GM12892 (cell line): ENCODE measurements at places on chromosomes 6 and 20.

DNA sequence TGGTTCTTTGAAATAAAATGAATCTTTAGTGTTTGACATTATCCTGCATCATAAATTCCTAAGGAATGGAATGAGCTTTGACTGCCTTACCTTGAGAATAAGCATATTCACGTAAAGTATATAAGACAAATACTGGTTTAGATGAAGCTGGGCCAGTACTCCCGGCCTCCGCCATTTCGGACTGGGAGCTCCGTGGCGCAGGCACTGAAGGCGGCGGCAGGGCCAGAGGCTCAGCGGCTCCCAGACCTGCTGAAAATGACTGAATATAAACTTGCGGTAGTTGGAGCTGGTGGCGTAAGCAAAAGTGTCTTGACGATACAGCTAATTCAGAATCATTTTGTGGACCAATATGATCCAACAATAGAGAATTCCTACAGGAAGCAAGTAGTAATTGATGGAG lies 76.2 kb upstream of the FAM83B start:
- DNase-seq: no peak

DNA sequence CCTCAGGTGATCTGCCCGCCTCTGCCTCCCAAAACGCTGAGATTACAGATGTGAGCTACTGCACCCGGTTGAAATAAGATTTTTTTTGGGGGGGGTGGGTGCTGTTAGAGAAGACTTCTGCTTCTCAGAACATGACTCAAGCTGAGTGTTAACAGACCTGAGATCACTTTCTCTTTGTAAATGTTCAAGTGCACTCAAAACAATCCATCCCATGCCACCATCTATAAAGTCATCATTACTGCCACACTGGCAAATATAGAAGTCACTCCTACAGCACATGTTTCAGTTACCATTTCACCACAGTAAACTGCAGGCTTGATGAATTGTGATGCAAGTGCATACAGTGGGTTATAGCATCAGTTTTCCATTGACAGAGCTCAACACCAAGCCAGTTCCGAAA lies 9.0 kb downstream of the VPS16 start:
- no peak for DNase-seq

- DNase-seq: no peak
Observed at GRCh38 chr6:142820338-142821051, 124.5 kb downstream of the HIVEP2 start.

DNA sequence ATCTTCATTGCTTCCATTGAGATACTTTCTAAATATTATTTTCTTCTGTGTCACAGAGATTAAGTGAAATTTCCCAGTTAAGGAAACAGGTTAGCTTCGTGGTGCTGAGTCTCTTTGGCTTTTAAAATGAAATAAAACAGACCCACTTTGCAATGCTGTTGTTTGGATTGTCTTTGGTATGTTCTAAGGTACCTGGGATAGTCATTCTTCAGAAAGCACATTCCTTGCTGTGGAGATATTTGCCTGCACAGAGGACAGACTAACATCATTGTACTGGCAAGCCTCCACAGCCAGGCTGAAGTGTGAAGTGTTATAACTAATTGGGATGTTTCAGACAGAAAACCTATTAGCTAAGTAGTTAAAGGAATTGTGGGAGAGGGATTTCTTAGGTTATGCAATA lies 148.8 kb upstream of the EPHA7 start:
- DNase-seq: no peak

- DNase-seq: no peak
Observed at GRCh38 chr6:129262661-129263060, 379.7 kb downstream of the LAMA2 start.

- DNase-seq: no peak
Observed at GRCh38 chr6:113149511-113149910, 707.6 kb upstream of the MARCKS start.

GRCh38 chr6:3616565-3617176 lies 134.8 kb downstream of the PXDC1 start:
- no peak for DNase-seq

DNA sequence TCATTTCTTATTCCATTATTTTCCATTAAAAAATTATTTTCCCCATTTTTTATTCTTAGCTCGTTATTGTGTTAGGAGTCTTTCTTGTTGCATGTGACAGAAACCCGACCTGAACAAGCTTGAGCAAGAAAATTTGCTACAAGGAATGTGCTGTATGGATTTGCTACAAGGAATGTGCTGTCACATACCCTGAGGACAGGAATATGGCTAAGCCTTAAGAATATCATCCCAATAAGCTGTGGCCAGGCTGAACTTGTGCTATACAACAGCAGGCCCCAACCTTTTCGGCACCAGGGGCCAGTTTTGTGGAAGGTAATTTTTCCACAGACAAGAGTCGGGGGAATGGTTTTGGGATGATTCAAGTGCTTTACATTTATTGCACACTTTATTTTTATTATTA lies 114.0 kb downstream of the TRMT11 start:
- DNase-seq: no peak

DNA sequence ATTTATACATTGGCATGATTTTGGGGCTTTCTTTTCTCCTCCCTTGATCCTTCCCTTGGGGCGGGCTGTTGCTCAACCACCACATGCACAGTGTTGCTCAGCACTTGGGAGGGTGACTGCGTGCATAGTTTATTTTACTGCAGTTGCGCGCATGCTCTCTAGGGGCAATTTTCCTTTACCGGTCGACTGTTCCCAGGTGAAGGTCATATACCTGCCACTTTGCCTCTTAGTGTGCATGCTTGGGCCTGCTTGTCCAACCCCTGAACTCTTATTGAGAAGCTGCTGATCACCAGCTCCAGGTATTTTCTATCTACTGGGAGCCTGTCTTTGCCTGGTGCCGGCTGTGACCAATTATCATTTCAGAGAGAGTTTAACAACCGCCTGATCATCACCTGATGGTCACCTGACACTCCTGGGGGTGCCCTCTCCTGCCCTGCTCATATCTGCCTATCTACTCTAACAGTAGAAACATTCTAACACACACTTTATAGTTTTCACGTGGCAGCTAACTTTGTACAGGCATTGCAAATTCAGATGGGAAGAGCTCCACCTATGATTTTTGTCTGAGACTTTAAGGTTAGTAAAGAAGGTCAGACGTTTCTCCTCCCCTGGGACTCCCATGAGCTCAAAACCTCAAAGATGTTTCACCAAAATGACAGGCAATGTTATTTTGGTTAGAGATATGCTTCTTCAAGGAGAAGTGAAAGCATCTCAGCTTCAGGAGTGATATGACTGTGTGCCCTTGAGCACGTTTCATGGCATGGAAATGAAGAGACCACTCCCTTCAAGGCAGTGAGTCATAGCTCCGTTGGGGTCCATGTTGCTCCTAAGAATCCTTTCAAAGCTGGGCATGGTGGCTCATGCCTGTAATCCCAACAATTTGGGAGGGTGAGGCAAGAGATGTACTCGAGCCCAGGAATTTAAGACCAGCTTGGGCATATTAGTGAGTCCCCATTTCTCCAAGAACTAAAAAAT lies 227.5 kb upstream of the MYLIP start:
- DNase-seq: peak; percentile 31

DNA sequence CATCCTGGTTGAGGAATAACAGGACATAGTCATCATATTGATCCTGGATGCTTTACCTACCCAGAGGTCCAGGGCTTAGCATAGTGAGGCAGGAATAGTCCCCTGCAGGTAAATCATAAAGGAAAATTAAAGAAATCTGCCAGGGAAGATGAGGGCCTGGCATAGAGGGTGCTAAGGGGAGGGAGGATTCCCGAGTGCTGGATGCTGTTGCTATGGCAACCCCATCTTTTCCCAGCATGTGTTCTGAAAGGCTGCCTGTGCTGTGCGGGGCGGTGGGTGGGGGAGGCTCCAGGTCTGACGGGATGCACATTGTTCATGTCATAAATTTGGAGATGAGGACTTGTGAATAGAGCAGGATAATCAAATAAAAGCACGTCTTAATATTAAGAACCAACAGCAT lies 212.6 kb upstream of the PCSK2 start:
- DNase-seq: no peak

DNA sequence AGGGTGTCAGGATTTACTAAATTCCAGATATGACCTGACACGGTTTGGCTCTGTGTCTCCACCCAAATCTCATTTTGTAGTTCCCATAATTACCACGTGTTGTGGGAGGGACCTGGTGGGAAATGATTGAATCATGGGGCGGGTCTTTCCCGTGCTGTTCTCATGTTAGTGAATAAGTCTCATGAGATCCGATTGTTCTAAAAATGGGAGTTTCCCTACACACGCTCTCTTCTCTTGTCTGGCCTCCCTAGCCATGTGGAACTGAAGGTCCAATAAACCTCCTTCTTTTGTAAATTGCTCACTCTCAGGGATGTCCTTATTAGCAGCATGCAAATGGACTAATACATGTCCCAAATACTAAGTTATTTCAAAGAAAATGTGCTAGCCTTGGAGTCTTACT lies 121.1 kb downstream of the CENPW start:
- no peak for DNase-seq

DNA sequence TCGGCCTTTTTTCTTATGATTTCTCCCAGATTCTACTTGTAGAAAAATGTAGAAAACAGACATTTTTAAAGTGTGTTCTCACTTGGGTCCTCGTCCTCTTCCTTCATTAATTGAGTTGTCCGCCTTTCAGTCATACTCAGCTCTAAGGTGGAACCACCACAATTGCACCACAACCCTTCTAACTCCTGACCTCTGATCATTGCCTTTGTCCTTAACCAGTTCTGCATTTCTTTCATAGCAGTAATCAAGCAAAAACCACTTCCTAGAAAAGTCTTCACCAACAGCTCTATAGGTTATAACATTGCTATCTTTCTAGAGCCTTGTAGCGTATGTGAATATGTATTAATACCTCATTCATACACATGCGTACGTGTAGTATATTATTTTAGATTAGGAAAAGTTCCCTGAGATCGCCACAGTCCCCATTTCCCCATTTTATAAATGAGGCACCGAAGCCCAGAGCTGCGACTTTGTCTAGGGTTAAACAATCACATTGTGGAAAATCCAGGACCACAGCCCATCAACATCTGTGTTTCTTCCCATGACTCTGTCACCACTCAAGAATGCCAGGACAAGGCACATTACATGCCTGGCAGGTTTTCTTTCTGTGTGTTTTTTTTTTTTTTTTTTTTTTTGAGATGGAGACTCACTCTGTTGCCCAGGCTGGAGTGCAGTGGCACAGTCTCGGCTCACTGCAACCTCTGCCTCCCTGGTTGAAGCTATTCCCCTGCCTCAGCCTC lies 175.5 kb downstream of the BTBD3 start:
- no peak for DNase-seq

GRCh38 chr6:27568226-27568897 lies 95.5 kb upstream of the ZNF184 start:
- DNase-seq: no peak

- no peak for DNase-seq
Observed at GRCh38 chr20:61297986-61298385, 45.9 kb downstream of the CDH4 start.

DNA sequence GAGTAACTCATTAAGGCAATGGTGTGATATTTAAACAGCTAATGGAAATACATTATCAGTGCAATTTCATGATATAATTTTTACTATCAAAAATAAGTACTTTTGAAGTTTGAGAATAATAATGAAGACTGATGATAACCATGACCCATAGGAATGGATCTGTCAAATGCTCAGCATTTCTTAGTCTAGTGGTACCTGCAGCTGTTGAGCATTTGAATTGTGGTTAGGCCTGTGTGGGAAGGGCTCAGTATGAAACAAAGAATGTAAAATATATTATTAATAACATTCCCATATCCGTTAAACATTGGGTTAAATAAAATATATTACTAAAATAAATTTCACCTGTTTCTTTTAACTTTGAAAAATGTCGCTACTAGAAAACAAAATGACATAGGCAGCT lies 173.0 kb downstream of the PHF3 start:
- DNase-seq: no peak

DNA sequence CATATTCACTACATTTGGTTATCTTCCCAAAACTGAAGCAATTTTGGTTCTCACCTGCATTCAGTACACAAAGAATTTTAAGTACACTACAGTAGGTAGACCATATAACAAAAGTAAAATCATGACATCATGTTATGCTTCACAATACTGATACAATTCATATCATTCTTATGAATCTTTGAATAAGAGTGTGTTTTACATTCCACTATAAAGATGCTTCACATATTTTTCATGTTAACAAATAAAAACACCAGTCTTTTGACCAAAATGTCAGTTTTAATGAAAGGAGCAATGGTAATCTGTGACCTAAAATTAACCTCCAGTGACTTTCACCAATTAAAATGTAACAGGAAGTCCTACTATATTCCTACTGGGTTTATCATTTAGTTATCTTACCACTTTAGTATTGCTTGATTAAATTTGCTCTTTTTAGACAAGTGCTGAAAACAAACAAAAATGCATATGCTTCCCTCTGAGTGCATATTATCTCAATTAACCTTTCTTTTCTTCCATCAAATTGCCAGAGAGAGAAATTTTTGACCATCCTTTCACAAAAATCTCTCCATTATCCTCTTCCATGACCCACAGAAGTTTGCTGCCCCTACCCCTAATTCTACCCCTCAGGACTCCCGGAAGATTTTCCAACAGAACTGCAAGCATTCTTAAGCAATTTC lies 49.3 kb downstream of the PHIP start:
- no peak for DNase-seq

DNA sequence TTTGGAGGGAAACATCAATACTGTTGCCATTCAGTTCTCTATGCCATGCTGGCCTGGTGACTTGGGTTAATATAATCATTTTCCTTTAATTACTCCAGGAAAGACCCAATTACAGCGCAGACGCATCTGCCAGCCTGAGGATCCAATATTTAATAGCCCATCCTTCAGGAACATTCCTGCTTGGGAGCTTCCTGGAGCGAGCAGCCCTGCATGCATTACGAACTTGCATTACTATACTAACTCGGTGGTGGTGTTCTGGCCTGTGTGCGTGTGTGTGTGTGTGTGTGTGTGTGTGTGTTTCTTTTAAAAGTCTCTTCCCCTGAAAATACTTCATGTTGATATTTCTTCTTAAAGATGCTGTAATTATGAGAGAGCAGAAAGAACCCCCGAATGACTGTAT lies 26.5 kb downstream of the PMEPA1 start:
- DNase-seq: no peak

GRCh38 chr20:56762829-56763228 lies 133.7 kb downstream of the TFAP2C start:
- no peak for DNase-seq

- DNase-seq: no peak
Observed at GRCh38 chr6:163565140-163565539, 150.6 kb downstream of the QKI start.

DNA sequence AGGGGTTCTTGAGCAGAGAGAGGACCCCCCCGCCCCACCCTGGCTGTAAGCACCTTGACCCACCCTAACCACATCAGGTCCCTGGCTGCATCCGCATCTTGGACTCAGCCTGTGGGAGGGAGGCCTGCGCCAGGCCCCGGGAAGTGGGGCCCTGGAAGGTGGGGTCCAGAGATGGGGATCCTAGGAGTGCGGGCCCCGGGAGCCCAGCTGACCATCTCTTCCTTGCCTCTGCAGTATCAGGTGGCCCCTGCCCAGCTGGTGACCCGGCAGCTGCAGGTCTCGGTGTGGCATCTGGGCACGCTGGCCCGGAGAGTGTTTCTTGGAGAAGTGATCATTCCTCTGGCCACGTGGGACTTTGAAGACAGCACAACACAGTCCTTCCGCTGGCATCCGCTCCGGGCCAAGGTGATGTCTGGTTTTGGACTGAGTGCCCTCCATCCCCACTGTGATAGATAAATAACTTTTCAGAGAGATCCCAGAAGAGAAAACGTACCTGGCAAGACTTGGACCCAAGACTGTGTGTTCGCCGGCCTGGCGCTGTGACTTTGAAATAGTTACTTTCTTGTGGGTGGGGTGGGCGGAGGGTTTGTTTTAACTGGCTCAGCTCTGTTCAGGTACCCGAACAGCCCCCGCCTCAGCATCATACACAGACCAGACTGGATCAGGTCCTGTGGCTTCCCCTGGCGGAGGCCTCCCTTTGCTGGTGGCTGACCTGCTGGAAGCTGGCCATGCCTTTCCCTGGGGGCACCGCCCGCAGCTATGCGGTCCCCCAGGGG lies 62.0 kb downstream of the EZR start:
- DNase-seq: no peak
